OCI-LY7 (cell line): ENCODE measurements at places on chromosomes 4 and X.

DNA sequence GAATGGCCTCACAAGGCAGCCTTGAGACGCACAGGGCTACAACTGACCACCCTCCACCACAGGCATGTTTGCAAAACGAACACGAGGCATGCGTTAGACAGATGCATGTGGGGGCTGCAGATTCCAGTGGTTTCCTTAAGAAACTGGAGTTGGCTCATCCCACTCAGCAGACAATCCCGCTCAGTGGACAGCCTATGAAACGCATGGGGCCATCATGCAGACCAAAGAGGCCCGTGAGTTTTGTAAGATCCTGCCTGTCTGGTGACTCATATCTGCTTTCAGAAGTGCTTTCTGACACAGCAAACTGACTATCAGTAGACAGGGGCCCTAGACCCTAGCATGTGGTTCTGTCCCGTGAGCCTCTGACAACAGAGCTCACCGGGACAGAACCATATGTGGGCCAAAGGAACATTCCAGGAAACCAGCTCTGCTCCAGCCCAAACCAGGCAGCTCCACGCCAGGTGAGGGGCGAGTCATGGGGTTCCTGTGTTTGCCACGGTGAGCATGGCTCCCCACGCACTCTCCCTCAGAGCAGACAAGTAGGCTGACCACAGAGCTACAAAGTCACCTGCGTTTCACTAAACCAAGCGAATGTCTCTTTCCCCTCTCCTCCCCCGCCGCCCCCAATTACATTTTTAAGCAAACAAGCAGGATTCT, 74.4 kb downstream of the MTMR1 start:
- no peak for DNase-seq

GRCh38 chr4:65021737-65022136, 612.5 kb upstream of the TECRL start:
- DNase-seq: no peak

DNA sequence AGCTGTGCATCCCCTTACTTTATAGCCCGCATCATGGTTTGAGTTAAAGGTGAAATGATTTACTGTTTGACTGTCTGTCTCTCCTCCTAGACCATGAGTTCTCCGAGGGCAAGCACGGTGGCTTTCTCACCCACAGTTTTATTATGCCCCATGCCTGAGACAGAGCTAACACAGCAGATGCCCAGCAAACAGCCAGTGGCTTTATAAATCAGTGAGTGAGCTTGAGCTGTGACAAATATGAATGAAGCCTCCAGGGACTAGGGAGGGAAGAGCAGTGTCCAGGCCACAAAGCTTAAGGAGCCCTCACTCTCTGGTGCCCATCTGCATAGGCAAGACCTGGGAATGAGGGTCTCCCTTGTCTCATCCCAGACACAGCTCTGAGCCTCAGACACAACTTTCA, 57.9 kb downstream of the FHDC1 start:
- no peak for DNase-seq

- DNase-seq: no peak
Measured at GRCh38 chrX:35829501-35829900, 31.4 kb downstream of the MAGEB16 start.

DNA sequence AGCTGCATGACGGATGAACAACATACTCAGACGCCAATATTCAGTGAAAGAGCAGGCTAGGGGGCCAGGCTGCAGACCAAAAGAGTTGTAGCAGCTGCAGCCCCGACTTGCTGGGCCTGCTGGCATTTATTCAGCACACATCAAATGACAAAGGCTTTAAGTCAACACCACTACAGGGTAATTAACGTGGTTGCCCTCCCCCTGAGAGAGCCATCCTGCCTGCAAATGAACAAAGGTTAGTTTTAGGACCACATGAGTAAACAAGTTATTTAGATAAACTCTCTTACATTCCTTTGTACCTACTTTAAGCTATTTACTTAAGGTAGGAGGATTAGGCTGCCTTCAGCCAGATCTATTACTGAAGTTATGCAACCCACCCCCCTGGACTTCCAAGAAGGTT, 1329.1 kb downstream of the PCDH18 start:
- DNase-seq: no peak

GRCh38 chr4:79431839-79432238, 23.8 kb upstream of the GK2 start:
- no peak for DNase-seq

GRCh38 chr4:126725906-126726305, 906.9 kb upstream of the INTU start:
- DNase-seq: no peak

- DNase-seq: no peak
Measured at GRCh38 chr4:107027379-107027778, 8.7 kb downstream of the DKK2 start.

GRCh38 chrX:118249146-118249545, 96.8 kb upstream of the WDR44 start:
- DNase-seq: no peak

DNA sequence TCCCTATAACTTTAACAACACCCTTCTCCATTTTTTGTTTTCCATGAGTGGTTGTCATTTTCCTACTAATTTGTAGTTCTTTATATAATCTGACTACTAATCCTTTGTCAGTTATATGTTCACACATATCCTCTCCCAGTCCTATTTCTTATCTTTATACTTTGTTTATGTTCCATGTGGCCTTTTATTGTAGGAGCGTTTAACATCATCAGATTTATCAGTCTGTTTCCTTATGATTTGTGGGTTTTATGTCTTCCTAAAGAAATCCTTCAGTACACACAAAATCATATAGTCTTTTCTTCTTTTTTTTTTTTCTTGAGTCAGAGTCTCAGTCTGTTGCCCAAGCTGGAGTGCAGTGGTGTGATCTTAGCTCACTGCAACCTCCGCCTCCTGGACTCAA, 204.9 kb upstream of the SPRY1 start:
- DNase-seq: no peak

DNA sequence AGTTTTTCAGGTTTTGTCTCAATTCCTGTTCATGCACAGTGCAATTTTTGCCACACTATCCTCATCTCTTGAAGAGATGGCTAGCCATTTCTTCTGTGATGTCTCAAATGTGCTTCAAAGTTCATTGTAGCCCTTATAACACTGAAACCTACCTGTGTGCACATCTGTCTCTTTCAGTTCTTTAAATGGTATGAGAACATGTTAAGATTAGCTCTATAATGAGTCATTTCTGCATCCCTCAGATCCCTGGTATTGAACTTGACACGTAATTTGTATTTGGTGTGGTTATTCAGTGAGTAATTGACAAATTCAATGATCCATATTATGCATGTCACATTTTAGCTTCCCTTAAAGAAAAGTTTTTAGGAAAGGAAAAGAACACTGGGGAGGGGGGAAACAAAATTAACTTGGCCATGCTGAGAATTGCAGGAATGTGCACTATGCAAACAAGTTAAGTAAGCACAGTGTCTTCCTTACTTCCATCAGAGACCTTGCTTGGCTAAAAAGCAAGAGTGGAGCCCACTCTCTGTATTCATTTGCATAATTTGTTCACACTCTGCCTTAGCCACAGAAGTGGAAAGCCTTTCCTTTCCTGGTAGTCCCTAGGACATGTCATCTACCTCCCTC, 659.8 kb upstream of the MAGEB2 start:
- DNase-seq: peak; percentile 2

GRCh38 chr4:124786634-124787033, 74.1 kb upstream of the ANKRD50 start:
- DNase-seq: no peak

DNA sequence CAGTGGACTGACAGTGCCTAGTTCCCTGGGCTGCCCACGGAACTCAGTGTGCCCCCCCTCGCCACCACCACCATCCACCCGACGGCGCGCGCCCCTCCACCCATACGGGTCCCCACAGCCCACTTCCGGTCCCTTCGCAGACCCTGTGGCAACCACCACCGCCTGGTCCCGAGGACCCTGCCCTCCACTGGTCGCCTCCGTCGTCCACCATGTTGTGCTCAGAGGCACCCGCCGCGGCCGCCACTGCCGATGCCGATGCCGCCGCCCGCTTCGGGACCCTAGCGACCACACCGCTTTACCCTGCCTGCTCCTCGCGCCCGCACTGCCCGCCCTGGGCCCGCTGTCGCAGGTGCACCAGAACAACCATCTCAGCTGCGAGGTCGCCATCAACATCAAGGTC, 66.5 kb upstream of the LANCL3 start:
- no peak for DNase-seq

GRCh38 chrX:98956014-98956413, 1454.1 kb downstream of the PCDH19 start:
- DNase-seq: no peak

DNA sequence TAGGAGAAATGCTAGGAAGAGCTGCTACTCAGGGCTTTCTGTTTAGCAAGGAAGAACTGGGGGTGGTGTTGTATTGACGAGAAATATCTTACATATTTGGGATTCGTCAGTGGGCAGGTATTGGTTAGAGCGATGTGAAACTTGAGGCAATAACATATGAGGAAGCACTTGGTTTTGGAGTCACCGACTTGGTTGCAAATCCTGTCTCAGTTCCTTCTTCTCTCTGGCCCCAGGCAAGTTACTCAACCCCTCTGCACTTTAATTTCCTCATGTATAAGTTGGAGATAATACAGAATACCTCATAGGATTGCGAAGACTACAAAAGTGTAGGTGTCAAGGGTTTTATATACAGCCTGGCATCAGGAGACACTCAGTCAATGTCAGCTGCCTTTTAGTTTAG, 34.1 kb downstream of the GPAT3 start:
- DNase-seq: peak; percentile 36

DNA sequence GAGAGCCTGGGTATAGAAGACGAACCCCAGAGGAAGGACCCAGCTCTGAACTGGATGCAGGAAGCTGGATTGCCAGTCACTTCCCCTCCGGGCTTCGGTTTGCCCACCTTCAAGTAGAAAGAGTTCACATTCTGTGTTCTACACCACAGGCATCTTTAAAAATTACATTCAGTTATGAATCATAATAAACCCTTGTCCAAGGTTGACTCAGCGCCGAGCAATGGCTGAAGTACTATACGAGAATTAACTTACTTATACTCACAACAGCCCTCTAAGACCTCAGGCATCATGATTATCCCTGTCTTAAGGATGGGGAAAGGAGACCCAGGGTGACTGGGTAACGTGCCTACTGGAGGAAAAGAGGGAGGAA, 72.5 kb downstream of the EVC2 start:
- no peak for DNase-seq

DNA sequence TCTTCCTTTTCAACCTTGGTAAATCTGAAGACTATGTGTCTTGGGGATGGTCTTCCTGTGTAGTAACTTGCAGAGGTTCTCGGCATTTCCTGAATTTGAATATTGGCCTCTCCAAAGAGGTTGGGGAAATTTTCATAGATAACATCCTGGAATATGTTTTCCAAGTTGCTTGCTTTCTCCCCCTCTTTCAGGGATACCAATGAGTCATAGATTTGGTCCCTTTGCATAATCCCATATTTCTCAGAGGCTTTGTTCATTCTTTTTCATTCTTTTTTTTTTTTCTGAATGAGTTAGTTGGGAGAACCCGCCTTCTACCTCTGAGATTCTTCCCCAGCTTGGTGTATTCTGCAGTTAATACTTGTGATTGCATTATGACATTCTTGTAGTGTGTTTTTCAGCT, 549.2 kb upstream of the AMOT start:
- DNase-seq: no peak

- no peak for DNase-seq
Measured at GRCh38 chr4:116585246-116585645, 500.1 kb downstream of the TRAM1L1 start.

DNA sequence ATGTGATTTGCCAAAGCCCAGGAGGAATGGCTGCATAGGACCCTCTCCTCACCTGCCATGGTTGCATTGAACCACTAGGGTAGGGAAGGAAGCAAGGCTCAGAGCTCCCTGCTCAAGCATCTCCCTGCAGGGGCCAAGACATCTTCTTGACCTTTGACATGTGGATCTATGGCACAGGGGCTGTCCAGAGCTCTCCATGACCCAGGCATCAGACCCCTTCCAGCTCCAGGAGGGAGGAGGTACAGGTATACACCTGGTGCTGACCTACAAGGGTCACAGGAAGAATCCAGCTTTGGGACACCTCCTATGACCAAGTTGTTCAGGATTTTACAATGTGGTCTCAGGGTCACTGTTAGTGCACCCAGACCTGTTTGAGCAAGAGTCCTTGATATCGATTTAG, 23.2 kb upstream of the ASMTL start:
- no peak for DNase-seq

- no peak for DNase-seq
Measured at GRCh38 chr4:8307714-8308113, 38.2 kb downstream of the HTRA3 start.

DNA sequence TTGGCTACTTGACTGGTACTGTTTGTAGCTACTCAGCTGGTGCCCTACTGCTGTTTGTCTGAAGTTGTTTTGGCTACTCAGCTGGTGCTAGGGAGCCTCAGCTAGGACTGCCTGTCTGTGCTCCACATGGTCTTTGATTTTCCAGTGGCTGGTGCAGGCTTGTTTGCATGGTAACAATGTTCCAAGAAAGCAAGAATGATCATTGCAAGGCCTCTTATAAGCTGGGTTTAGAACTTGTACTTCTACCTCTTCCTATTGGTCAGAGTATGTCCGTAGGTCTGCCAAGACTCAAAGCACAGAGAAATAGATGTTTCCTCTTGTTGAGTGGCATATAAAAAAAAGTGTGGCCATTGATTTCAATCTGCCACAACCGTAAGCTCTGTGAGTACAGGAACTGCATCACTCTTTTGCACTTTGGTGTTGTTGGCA, 17.6 kb downstream of the NFKB1 start:
- DNase-seq: no peak

DNA sequence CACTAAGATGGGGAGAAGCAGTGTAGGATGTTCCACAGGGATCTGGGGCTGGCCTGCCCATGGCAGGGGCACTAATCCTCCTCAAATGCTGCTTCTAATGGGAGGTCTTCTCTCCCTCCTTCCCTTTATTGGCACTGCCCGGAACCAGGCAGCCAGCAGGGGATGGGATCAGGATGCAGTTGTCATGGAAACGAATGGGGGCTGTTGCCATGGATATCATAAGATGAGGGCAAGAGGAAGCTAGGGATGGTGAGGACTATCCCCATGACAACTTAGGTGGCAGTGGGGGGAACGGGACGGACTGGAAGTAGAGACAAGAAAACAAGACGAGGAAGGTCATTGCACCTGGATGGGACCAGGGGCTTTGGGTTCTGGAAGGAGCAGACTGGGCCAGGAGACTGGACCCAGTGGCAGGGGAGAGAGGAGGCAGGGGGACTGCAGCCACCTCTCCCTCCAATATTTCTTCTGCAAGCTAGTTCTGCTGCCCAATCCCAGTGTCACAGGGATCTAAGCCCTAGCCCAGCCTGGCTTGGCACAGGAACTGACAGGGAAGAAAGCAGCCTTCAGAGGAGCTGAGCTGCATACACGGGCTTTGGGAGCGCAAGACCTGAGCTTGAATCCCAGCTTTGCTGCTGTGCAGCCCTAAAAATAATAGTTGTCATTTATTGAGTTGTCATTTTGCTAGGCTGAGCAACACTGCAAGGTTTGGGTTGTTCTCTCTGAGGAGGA, 19.0 kb downstream of the IQSEC2 start:
- DNase-seq: no peak
